Fibroblast of skin of left quadriceps (primary cell): ENCODE measurements at places on chromosomes 5 and 9.

GRCh38 chr5:67375606-67376005, 179.0 kb upstream of the CD180 start:
- no peak for DNase-seq

DNA sequence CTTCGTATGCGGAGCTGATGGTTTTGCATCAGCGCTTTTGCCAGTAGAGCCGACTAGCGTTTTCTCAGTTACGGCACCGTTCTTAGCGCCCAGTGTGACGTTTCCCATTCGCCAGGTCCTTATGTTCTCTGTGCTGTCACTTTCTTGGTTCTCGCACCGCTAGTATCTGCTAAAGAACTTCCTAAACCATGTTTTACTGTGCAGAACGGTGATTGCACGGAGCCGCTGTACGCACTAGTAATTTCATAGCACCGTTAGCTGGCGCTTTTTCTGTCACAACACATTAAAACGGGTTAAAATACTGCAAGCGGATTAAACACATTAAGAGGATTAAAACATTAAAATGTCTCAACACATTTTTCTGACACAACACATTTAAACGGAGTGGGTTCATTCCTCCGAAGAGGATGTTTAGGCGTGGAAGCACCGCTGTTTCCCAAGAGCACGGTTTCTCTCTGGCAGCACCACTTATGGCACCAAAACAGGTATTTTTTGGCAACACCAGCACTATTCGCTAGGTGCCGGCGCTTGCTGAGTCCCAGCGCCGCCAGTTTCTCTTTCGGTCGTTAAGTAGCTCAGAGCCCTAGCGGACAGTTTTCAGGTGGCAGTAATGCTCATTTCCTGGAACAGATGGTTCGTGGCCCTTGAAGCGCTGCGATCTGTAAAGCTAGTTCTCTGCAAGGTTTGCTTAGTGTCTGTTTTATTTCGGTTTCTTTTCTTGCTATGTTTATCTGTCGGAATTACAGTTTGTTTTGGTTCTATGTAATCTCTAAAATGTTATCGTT, 20.3 kb downstream of the ANXA2R start:
- peak; percentile 73 for DNase-seq

DNA sequence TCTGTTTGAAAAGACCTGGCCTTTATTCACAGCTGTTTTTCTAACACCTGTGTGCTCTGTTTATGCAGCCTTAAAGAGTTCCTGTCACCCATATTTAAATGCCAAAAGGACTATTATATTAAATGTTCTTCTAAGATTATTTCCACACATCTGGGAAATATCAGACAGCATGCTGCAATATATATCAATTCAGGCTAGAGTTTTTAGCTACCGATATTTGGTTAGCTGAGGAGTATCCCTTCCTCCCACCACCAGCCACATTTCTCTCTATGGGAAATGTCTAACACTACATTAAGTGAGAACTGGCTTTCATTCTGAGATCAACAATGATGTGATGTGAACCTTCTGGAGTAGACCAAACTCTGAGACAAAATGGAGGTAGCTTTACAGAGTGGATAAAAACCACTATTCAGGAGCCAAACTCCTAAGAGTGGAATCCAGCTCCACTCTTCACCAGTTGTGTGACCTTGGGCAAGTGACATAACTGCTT, 509.2 kb downstream of the ZNF608 start:
- DNase-seq = no peak

- no peak for DNase-seq
Measured at GRCh38 chr5:180304431-180305375, 12.8 kb upstream of the MAPK9 start.

GRCh38 chr5:119016125-119016774, 27.9 kb upstream of the DTWD2 start:
- DNase-seq = no peak

DNA sequence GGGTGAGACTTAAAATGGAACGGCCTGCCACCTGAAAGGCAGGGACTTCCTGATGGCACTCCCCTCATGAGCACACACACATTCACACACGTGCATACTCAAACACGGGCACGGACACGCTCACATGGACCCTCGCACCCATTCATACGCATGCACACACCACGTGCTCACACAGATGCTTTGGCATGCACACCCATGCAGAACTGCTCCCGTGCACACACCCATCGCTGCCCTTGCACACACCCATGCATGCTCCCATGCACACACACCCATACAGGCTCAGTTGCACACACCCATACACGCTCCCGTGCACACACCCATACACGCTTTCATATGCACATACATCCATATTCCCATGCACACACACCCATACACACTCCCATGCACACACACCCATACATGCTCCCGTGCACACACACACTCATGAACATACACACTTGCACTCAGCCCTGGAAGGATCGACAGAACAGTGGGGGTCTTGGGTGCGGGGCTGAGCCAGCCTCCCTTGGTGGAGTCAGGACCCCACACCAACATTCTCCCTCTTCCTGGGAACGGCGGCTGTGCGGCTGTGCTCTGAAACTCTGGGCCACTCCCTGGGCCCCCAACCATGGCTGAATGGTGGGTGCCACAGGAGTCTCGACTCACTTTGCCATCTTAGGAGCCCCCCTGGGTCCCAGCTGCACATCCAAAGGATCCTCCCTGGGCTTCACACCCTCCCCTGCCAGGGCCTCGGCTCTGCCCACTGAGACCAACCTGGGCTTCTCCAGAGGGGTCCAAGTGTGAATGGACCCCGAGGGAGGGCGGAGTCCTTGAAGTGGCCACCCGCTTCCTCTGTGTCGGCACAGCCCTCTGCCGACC, 115.2 kb downstream of the RXRA start:
- DNase-seq = no peak

DNA sequence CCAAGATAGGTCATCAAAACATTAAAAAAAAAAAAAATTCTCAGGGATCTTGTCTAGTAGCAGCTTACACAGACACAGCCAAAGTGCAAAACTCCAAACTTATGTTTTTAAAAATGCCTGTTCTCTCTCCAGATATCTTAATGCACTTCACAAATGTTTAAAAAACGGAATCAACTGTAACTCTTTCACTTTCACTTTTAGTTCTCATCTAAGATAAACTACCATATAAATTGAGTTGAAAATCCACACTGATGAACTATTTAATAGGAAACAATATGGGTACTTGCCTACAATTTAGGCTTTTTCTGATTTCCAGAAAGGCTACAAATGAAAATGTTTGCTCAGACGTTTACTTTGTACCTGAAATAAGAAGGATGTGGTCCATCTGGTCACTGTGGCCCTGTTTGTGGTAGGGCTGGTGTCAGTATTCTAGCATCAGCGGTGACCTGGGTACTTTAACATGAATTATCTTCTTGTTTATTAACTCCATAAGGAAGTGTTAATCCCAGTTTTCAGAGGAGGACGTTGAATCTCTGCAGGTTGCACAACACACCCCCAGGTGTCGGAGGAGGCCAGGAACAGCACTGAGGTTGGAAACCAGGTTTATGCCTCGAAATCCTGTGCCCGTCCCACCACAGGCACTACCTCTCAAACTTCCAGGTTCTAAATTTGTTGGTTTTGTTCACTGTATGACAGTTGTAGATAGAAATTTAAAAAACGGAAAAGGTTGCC, 13.3 kb upstream of the LPCAT1 start:
- DNase-seq = no peak

DNA sequence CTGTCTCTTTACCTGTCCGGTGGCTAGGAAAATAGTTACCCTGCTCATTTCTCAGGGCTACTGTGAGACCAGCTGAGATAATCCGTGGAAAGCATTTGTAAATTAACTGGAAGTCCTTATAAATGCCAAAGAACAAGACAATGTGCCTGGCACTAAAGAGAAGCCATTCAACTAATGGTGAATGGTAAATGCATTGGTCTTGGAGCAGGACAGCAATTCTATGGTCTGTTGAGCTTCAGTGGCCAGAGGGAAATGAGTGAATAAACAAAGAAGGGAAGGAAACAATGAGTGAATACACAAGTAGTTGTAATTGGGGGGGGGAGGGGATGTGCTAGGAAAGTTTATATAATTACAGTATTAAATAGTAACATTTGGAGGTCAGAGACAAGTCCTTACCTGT, 353.6 kb downstream of the SEMA5A start:
- no peak for DNase-seq

DNA sequence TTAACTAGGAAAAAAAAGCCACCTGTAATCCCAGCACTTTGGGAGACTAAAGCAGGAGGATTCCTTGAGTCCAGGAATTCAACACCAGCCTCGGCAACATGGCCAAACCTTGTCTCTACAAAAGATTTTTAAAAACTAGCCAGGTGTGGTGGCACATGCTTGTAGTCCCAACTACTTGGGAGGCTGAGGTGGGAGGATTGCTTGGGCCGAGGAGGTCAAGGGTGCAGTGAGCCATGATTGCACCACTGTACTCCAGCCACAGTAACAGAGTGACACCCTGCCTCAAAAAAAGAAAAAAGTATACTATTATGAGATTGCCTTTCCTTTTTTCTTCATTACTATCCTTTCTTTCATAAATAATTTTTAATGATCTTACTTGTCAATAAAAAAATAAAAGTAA, 45.8 kb downstream of the CPEB4 start:
- DNase-seq = no peak

DNA sequence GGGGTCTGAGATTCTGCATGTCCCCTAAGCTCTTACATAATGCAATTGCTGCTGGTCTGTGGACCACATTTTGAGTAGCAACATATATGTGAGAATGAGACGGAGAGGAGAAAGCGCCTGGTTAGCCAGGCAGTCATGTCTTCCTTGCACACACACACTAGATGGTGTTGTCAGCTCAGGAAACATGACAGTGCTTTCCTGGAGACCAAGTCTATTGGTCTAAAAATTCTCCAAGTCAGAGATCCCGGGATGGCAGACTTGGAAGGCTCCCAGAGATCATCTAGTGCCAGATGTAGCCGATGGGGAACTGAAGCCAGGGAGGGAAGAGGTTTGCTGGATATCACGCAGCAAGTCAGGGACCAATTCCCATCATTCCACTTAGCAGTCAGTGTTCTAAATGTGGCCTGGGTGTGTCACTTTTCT, 53.4 kb downstream of the GALNT12 start:
- DNase-seq = peak; percentile 95

DNA sequence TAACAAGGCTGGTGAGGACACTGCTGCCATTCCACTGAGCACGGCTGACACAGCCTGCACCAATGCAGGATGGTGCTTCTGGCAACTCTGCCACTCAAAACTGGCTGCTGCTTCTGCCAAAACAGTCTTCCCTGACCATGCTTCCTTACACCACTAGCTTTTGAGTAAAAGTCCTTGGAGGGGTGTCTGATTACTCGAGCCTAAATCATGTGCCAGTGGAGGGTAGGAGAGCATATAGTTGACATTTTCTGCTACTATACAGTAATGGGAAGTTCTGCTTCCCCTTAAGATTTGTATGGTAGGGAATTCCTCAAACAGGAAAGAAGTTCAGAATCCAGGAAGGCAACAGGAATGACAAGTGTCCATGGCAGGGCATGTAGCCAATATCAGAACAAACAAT, 12.2 kb upstream of the PJA2 start:
- DNase-seq = no peak

GRCh38 chr9:76912636-76913275, 6.8 kb upstream of the PRUNE2 start:
- no peak for DNase-seq

GRCh38 chr9:68648971-68649370, 56.1 kb upstream of the PIP5K1B start:
- DNase-seq = no peak

GRCh38 chr5:109410389-109411148, 795 bp upstream of the PJA2 start:
- DNase-seq = peak; percentile 39

DNA sequence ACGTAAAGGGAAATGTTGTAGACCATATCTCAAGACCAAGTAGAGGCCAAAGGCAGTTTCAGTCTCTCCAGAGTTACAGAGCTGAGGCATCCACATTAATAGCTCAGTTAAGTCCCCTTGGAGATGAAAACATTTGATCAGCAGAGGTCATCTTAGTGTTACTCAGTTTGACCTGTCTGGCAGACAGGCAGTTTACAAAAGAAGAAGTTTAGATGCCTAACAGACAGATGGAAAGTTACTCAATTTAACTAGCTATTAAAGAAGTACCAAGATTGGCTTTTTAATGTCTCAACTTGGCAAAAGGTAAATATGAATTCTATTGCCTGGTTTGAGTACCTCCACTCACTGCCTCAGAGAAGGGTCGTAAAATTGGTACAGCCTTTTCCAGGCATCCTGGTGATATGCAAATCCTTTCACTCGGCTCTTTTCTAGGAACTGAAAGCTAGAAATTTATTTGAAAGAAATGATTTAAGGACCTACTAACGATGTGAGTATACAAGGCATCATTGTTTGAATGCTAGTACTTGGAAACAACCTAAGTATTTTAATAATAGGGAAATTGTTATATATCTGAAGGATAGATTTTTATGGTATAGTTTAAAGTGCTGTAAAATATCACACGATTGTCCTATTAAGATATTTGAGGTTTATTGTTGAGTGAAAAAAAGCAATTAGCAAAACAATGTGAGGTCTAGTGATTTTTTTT, 14.8 kb downstream of the ACO1 start:
- DNase-seq = no peak

DNA sequence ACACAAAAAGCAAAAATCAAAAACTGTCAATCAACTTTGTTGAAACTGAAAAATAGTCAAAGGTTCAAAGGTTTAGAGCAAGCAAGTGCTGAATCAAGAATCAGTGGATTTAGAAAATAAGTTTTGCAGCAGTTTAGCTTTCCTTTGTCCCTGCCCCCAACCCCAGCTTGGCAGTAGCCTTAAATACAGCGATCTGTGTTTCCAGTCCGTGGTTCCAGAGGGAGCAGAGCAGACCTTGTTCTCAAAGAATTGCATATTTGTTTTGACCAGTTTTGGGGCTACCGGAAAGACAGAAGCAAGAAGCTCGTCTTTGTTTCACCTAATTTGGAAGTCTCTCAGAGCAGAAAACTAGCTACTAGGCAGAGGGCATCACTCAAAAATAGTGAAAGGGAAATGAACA, 57.2 kb upstream of the PRDM9 start:
- no peak for DNase-seq

DNA sequence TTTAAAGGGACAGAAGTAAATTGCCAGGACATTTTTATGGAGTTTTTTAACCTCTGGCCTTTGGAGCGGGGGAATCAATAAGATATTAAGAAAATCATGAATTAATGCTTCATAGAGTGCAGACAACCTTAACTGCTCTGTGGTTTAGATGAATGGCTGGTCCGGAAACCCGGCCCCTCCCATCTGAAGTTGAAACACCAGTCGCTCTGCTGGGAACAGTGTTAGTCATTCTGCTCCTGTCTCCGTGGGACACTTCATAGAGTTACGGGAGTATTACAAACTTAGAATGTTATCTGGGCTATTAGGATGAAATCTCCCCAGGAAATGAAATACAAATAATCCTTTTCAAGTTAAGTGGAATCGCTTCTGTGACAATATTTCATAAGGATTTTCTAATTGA, 110.1 kb upstream of the IRX2 start:
- DNase-seq = no peak

GRCh38 chr9:79953908-79954307, 382.1 kb downstream of the TLE4 start:
- no peak for DNase-seq
